ENCODE measurements at places on chromosomes 5 and 9.

- DNase-seq: peak; percentile 76
Observed at GRCh38 chr9:95504053-95504963, 12.5 kb downstream of the PTCH1 start.

DNA sequence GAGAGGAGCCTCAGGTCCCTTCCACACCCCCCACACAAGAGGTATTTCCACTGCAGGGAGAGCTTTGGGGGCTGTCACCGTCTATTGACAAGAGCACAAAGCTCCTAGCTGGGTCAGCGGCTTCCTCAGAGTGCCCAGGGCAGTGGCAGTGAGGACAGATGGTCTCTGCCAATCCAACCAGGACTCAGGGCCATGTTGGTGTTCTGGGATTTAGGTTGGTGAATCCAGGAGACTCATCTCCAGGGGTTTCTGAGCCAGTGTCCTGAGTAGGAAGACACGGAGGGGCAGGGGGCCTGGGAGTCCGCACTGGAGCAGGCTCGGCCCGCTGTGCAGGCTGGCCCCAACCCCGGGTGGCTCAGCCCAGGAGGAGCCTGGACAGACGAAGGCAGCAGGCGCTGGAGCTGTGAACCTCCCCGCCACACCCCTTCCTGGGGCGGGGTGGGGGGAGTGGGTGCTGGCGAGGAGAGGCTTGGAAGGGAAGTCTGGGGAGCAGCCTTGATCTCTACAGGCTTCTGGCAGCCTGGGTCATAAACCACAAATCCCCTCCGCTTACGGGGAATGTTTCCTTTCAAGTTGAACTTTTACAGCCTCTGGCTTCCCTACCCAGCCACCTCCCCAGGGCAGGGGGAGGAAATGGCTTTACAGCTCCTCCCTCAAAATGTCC, 19.6 kb downstream of the CRB2 start:
- no peak for DNase-seq

DNA sequence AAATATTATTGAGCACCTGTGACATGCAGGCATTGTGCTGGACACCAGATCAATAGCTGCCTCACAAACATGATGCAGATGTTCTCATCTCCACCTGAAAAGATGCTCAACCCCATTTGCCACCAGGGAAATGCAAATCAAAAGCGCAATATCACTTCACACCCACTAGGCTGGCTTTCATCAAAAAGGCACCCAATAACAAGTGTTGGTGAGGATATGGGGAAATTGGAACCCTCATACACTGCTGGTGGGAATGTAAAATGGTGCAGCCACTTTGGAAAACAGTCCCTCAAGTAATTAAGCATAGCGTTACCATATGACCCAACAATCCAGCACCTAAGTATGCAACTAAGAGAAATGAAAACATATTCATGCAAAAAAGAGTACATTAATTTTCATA, 24.7 kb downstream of the FGF1 start:
- DNase-seq: no peak

- DNase-seq: no peak
Observed at GRCh38 chr9:88092797-88093331, 45.4 kb downstream of the SPATA31C2 start.

DNA sequence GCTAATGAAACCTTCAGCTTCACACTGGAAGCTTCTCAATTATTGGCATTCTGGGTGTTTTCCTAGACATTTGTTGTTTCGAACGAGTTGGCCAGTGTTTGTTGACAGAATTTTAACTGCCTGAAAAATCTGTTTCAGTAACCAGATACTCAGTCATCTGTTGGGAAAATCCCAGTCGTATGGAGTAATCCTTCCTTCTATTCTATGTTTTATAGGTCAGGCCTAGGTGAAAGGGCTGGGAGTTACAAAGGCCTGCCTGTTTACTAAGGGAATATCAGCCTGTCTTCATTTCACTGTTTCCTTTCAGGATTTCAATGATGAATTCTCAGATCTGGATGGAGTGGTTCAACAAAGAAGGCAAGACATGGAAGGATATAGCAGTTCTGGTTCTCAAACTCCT, 59.9 kb downstream of the GRAMD2B start:
- DNase-seq: no peak

DNA sequence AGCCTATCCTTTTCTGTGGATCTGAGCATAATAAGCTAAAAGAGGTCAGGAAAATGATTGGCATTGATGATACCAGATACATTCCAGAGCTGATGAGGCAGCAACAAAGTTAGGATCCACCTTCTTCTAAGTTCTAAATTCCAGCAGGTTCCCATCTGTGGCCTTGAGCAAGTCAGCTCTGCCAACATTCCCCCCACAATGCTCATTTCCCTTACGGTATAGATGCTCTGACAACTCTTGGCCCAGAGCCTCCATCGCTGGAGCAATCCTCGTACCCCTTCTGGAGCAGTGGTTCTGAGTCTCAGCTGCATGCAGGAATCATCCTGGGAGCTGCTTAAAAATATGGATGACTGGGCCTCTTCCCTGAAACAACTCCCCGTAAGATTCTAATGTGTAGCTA, 78.1 kb downstream of the MED27 start:
- DNase-seq: no peak

DNA sequence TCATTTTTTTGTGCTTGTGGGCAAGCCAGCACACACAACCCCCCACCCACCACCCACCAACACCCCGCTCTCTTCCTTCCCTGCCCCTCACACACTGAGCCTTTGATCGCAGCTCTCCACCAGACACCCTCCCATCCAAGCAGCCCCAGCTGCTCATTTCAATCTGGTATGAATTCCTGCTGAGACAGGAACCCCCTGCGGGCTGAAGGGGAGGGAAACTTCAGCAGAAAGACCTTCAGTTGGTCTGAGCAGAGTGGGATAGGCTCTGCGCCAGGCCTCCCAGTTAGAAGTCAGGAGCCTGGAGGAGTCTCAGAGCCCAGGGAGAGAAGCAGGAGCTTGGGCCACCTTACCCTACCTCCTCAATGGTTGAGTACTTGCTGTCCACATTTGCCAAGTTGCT, 7.2 kb downstream of the PCDHGC5 start:
- no peak for DNase-seq

- no peak for DNase-seq
Observed at GRCh38 chr9:111657051-111657450, 4.4 kb upstream of the GNG10 start.

GRCh38 chr5:127290019-127290945, at the start of gene MEGF10:
MEGF10 (plus strand) TSS chr5:127290796; CDS start chr5:127331309, 40,513 bp downstream.
- DNase-seq: no peak

DNA sequence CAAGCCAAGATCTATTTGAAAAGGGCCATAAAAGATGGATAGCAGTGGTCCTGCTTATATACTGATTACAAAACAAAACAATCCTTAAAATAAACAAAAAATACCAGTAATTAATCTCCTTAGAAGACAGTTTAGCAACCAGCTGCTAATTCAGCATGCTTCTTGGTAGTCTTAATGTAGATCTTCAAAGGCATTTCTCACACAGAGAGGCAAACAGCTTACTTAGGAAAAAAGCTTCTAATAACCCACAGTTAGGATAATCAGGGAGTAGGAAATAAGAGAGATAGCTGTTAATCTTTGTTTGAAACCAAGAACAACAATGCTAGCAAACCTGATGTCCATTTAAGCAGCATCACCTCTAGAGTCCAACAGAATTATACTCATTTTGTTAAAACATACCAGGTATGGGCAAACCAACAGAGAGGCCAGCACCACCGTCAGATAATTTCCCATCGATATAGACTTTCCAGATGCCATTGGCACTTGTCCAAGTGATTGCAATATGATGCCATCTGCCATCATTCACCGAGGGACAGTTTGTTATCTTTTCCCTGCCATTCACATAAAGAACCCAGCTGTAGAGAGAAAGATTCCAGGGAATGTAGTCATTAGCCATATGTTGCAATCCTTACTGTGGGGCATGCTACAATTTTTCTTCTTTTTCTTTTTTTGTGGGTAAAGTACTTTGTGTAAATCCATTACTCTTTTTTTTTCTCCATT, 105.6 kb upstream of the TXNDC8 start:
- DNase-seq: no peak

GRCh38 chr5:172573986-172574870, 66.8 kb upstream of the NEURL1B start:
- no peak for DNase-seq

DNA sequence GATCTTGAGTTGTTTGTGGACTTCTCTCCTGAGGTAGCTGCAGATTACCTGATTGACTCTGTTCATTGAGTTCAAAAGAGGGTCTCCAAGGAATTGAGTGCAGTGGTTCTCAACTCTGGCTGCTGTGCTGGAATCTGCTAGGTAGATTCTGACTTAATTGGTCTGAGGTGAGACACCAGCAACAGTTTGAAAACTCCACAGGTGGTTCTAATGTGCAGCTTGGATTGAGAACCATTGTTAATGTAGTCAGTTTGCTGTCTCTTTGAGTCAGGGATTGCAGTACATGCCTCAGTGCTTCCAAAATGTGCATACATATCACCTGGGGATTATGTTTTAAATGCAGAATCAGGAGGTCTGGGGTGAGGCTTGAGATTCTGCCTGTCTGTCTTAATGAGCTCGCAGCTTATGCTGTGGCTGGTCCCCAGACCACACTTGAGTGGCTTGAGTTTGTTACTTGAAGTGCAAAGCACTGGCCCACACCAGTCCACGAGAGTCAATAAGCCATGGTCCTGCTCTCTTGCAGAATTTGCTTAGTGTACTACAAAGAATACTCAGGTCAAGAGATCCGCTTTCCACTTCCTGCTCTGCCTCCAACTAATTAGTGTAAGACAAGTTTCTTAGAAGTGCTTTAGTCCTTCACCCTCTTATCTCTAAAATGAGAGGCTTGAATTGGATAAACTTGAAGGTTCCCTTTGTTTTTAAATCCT, 82.3 kb downstream of the ATG10 start:
- DNase-seq: no peak

GRCh38 chr5:89948977-89949376, 460.6 kb downstream of the CETN3 start:
- DNase-seq: no peak

DNA sequence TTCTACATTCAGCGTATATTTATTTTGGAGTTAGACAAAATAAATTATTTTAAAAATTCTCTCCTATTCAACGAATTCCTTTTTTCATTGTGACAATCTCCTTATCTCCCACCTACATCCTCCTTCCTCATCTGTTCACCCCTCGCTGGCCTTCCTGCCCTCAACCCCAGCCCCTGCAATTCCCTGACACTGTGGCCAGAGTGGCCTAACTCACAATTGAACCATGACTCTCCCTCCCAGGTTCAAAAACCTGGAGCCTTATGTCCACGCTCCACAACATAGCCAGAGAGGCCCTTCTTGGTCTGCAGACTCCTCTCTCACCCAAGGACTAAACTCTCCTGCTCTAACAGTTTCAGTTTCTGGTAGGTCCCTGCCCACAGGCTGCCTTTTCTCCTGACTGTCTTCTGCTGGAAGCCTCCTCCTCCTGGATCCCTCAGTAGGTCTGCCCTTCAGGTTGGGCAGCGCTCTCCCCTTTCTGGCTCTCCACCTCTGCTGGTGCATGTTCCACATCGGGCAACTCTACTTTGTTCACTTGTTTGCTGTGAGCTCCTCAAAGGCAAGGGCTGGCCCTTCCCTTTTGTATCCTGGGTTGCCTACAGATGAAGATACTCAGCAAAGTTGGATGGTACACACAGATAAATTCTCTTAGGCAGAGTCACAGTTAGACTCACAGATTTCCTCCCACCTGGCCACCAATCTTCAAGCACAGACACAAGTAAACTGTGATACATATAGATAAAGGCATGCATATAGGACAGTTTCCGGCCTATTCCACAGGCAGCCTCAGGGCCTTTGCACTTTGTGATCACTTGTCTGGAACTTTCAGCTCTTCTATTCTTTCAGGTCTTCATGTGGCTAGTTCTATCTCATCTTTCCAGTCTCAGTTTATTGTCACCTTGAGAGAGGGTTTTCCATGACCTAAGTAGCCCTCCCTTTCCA, 19.8 kb upstream of the MYORG start:
- DNase-seq: no peak

GRCh38 chr9:95341293-95341962, 23.9 kb upstream of the FANCC start:
- peak; percentile 36 for DNase-seq

- DNase-seq: peak; percentile 13
Observed at GRCh38 chr5:129904102-129904666, at the start of gene CHSY3. CHSY3 (plus strand) TSS chr5:129904465.

- no peak for DNase-seq
Observed at GRCh38 chr9:115038178-115038577, 79.8 kb downstream of the TNC start.

- DNase-seq: no peak
Observed at GRCh38 chr5:141186897-141187512, at the start of gene PCDHB9. PCDHB9 (plus strand) TSS chr5:141187161; CDS start chr5:141187319, 158 bp downstream.

GRCh38 chr5:142151436-142152383, 43.1 kb downstream of the NDFIP1 start:
- peak; percentile 65 for DNase-seq

DNA sequence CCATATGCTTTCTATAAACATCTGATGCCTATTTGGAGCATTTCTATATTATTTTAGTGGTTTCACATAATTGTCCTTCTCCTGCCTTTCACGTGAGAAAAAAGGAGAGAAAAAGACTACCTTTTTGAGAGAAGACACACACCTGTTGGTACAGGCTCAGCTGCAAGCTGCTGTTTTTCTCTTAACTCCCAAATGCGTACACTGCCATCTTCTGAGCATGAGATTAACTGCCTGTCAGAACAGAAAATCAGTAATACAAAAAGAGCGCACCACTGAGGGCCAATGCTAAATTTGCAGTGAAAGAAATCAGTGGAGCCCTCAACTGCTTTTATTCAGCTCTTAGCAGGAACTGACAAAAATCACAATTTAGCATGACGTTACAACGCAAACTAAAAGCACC, 54.9 kb downstream of the WDR41 start:
- peak; percentile 35 for DNase-seq

DNA sequence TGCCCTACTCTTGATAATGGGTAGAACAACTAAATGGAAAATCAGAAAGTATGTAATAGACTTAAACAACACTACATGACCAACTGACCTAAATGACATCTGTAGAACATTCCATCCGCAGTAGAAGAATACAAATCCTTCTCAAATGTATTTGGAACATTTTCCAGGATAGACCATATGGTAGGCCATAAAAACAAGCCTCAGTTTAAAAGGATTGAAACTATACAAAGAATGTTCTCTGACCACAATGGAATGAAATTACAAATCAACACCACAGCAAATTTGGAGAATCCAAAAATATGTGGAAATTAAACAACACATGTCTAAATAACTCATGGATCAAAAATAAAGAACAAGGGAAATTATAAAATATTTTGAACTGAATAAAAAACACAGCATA, 189.2 kb downstream of the NDUFS4 start:
- no peak for DNase-seq

DNA sequence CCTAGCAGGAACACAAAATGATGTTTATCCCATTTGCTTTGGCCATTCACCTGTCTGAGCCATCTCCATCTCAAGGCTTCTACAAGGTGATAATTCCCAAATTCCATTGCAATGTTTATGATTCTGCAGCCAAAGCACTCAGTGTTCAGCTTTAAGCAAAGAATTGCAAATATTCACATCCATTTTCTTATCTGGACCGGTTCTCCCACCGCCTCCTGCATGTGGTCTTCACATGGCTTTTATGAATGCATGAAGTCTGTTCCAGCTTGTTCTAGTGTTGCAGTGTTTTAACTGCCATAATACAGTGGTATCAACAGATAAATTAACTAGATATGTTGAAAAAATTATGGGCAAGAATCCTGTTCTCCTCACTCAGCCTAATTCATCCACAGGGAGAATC, 443.0 kb upstream of the KLF4 start:
- DNase-seq: no peak
